ENCODE measurements at places on chromosomes 2 and 18.

DNA sequence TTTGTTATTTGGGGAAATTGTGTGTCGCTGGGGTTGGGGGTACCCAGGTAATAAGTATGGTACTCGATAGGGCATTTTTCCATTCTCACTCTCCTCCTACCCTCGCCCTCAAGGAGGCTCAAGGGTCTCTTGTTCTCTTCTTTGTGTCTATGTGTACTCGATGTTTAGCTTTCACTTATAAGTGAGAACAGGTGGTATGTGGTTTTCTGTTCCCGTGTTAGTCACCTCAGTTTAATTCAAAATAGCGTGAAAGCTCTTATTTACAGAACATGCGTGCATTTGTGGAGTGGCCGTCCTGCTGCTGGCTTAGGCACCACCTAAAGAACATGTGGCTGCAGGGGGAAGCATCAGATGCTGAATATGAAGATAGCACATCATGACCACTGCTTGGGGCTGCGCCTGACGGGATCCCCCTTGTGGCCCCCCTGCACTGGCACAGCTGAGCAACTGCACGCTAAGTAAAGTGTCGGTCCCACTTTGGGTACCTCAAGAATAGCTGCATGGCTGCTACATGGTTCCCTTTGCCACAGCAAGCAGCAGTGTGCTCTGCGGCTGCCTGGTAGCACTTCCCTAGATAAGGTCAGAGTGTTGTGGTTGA, 569.0 kb downstream of the DCDC2C start:
- DNase-seq: no peak

DNA sequence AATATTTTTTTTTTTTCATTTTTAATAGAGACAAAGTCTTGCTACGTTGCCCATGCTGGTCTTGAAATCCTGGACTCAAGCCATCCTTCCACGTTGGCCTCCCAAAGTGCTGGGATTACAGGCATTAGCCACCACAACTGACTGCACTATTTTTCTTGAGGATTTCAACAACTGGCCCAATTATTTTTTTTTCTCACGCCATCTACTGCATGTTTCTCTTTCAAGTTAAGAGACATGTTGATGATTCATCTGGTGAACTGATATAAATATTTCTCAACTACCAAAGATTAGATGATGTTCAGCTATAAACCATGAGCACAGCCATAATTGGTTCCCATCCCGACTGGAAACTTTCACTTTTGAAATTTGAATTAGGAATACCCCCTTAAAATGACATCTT, 688.4 kb upstream of the SYT4 start:
- no peak for DNase-seq

DNA sequence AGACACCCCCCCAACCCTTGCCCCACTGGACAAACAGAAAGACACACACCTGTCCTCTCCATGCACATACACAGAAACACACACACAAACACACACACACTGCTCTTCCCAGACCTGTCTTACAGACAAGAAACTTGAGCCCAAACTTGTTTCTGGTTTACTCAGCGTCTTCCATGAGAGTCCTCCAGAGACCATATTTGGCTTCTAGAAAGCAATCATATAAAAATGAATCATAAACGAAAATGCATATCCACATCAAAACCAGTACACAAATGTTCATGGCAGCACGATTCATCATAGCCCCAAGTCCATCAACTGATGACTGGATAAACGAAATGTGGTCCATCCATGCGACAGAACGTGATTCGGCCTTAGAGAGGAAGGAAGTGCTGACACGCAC, 84.2 kb upstream of the ASAP2 start:
- DNase-seq: no peak

DNA sequence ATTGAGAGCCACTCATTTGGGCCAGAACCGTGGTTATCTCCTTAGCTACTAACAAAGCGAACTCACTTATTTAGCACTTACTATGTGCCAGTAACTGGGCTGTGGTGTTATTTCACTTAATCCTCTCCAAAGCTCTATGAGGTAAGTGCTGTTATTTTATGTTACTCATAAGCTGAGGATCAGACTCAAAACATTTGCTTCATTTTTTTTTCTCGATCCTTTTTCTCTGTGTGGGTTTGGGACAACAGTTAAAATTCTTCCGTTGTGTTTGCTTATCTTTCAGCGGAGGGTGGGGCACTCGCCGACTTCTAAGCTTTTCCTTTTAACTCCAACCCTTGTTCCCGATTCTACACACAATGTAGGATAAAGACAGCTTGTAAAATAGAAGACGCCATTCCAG, 52.8 kb downstream of the TMEM178A start:
- no peak for DNase-seq

DNA sequence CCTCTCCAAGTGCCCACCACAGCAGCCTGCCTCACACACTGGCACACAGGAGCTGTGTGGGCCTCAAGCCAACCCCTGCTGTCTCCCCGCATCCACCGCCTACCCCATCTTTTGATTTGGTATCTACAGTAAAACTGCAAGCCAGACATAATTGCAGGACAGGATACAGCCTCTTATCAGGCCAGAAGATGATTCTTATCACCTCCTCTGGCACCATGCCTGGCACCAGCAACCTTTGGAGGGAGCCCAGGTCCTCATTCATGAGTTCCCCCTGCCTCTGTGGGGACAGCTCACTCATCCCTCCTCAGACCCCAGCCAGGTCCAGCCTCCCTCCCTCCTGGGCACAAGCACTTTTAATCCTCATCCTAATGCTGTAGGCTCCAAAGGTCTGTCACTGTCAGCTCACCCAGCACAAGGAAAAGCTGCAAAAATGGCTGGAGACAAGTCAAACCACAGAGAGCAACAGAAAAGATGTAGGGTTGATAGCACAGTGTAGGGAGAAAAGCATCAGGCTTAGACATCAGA, 9.7 kb downstream of the RAB11FIP5 start:
- DNase-seq: no peak

- no peak for DNase-seq
Observed at GRCh38 chr2:40400336-40400953, 51.4 kb downstream of the SLC8A1 start.

- no peak for DNase-seq
Observed at GRCh38 chr18:10453261-10453805, 1.1 kb upstream of the APCDD1 start.

GRCh38 chr2:33441235-33441810, 35.1 kb upstream of the RASGRP3 start:
- no peak for DNase-seq

DNA sequence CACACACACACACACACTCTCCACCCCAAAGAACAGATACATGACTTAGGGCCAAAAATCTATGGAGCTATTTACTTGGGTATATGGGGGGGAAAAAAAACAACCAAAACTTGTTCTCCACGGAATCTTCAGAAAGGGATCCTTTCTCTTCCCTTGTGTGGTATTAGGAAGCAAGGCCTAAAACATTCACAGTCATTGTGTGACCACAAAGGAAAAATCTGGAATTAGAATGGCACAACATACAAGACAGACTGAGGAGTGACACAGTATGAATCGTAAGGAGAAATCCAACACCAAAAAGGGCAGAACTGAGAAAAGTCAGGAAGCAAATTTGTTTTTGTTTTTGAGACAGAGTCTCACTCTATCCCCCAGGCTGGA, 70.3 kb downstream of the ASXL2 start:
- no peak for DNase-seq

- DNase-seq: no peak
Observed at GRCh38 chr2:184743096-184743495, 144.8 kb downstream of the ZNF804A start.

- DNase-seq: no peak
Observed at GRCh38 chr18:48734460-48734859, 195.6 kb downstream of the CTIF start.

GRCh38 chr18:62629031-62629430, 86.3 kb upstream of the PHLPP1 start:
- DNase-seq: no peak

GRCh38 chr18:62128157-62128556, 58.7 kb downstream of the PIGN start:
- no peak for DNase-seq

- DNase-seq: no peak
Observed at GRCh38 chr2:79649531-79649930, 136.7 kb downstream of the CTNNA2 start.

GRCh38 chr2:97749581-97749980, 36.2 kb downstream of the ZAP70 start:
- DNase-seq: no peak

GRCh38 chr2:85992611-85993010, 103.8 kb upstream of the ST3GAL5 start:
- DNase-seq: no peak

DNA sequence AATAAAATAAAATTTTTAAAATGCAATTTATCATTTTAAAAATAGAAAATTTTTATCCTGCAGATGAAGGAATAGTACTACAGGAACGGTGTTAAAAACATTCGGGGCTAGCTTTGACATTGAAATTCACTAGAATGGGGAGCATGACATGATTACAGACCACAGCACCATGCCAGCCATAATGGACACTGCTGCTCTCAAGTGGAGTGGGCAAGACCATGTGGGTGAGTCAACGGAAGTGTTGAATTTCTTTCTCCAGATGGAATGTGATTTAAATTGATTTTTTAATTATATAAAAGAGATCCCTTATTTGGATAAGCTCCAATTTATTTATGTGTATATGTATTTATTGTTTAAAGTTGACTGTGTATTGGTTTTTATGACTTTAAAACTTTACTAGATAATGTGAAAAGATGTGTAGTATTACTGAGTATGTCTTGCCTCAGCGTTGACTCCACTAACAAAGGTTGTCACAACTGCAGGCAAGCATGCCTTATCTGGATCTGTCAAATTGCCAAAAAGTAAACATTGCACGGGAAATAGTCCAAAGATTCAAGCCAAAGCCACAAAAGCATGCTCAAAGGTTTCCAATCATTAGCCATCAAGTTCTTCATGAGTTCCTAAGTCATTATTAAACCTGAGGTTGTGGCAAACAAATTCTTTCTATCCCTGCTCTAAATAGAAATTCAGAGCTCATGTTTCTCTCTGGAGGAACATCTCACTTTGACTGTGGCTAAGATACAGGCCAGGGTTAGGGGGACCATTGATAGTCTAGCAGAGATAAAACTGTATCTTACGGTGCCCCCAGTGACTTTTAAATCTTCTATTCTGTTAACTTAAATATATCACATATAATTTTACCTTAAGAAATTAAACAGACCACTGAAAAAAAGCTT, 536.9 kb downstream of the TMX3 start:
- no peak for DNase-seq

- DNase-seq: no peak
Observed at GRCh38 chr2:17148407-17149145, 369.7 kb downstream of the RAD51AP2 start.

GRCh38 chr2:140199312-140199711, 1419.1 kb upstream of the NXPH2 start:
- DNase-seq: no peak

GRCh38 chr18:59866551-59867269, 33.1 kb upstream of the PMAIP1 start:
- DNase-seq: no peak

DNA sequence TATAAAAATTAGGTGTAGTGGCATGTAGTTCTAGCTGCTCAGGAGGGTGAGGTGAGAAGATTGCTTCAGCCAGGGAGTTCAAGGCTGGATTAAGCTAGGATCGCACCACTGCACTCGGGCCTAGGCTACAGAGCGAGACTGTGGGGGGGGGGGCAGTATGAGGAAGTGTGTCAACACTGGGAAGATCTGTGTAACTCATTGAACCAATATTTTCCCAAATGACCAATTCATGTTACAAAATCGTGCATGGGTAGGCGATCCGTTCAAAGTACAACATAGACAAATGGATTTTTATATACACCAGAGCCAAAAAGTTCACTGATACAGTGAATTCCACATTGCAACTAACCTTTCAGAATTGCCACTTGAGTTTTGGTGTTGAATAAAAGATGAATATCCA, 8.1 kb downstream of the SMAD4 start:
- no peak for DNase-seq

DNA sequence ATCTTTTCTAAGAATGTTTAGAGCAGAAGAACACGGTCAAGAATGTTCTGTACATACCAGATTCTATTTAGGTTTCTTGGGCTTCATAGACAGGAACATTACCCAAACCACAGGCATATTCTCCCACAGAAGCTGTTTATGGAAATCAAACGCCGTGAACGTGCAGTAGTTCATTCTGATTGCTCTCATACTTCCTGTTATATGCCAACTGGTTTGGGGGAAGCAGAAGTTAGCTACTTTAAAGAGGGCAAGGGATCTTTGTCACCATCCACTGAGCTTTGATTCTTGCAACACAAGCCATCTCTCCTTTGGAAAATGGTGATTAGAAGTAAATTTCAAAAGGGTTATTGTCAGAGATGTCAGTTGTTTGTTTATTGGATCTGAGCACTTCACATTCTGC, 182.2 kb upstream of the NRP2 start:
- DNase-seq: no peak

DNA sequence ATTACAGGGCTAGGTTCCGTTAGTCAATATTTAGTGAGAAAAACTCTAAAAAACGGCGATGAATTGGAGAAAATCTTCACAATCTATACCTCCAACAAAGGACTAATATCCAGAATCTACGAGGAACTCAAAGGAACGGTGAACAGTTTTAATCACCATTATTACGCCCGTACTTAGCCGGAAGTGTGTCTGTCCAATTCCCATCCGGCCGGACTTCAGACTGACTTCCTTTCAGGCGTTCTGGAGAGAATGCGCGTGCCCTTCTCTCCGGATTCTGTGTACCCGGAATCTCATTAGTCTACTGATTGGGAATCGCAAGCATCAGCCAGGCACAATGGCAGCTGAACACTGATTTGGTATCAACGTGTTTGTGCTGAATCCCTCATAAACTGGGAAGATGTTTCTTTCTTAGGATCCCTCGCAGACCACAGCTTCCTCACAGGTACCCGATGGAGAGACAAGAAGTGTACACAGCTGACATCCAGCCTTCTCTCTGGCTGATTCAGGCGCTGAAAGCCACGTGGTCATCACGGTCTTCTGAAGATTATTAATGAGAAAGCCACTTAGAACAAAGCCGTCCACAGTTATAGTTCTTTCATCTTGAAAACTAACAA, 239.9 kb downstream of the ZNF516 start:
- no peak for DNase-seq

- DNase-seq: no peak
Observed at GRCh38 chr2:45578056-45578843, 32.8 kb downstream of the SRBD1 start.

GRCh38 chr18:26021061-26021754, 69.2 kb downstream of the SS18 start:
- DNase-seq: no peak

DNA sequence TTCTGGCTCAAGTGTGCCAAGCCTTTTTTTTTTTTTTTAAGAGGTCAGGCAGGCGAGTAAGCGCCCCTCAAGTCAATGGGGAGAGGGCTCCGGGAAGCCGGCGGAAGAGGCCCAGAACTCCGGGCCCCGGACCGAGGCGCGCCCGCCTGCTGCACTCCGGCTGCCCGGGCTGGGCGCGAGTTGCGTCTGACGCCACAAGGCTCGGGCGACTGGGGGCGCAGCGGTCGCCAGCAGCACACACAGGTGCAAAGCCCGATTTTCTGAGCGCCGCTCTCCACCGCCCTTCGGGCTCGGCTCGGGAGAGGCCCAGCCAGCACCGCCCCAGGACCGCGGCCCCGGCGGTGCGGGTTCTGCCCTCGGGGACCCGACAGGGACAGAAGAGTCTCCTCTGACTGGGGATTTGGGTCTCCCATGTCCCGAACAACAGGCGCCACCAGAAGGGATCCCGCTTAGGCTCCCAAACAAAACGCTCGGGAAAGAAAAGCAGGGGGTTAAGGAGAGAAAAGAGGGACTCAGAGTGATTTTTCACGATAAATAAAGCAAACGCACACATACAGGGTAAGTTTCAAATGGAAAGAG, 787 bp downstream of the ERBB4 start:
- DNase-seq: no peak

GRCh38 chr18:49444581-49444980, 15.9 kb downstream of the DYM start:
- no peak for DNase-seq
